ENCODE measurements at places on chromosomes 7 and 10. TPM values are rescaled to one million over a fixed set of nuclear protein-coding genes. Genes with fewer than 3 reads are reported as not detected.

Gene EIF5AL1
- total RNA-seq, result 0.30 TPM

Gene GSAP
- total RNA-seq, result 7.4 TPM

Gene SGPL1
- 38.1 TPM for total RNA-seq

Gene SUFU
- 7.4 TPM for total RNA-seq

Gene TPST1
- total RNA-seq, result 63.3 TPM

GRCh38 chr10:22702348-22702747 is 12.0 kb downstream of the PIP4K2A start:
- DNase-seq, result no peak

GRCh38 chr7:142556740-142557139 is 192.5 kb upstream of the PRSS1 start:
- DNase-seq, result no peak

- DNase-seq, result no peak
Observed at GRCh38 chr10:3126249-3126648, 46.3 kb downstream of the PITRM1 start.

- no peak for DNase-seq
Observed at GRCh38 chr7:9125246-9125645, 691.8 kb downstream of the NXPH1 start.

GRCh38 chr10:128940081-128940480 is 527.0 kb upstream of the MGMT start:
- peak; percentile 31 for DNase-seq

DNA sequence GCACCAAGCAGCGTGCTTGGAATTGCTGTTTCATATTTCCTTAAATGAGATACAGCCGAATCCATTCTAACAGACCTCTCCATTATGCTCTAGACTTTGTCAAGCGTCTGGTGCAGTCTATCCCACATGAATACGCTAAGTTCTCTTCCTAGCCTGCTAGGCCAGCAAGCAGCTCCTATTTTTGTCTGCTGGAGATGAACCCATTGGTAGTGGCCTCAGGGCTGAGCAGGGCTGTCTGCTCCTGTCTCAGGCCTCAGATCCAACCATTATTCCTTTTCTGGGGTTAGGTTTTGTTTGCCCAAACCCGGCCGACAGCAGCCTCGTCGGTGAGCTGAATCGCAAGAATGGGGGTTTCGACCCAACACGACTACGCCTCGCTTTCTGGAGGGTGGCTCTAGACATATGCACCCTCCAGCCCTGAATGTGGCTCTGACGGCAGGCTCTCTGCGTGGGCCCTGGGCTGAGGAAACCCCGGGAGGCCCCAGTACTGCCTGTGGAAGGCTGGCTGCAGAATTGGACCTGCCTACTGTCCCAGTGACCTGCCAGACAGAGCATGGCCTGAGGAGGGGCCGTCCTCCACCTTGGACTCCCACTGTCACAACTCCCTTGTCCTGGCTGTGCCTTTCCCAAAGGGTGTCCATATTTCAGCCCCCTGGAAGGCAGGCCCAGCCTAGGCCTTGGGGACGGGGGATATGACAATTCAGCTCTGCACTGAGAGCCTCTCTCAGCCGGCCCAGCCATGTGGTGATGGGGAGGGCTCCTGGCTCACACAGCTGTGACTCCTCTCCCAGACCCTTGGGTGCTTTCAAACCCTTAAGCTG is 267.9 kb upstream of the TCERG1L start:
- no peak for DNase-seq

DNA sequence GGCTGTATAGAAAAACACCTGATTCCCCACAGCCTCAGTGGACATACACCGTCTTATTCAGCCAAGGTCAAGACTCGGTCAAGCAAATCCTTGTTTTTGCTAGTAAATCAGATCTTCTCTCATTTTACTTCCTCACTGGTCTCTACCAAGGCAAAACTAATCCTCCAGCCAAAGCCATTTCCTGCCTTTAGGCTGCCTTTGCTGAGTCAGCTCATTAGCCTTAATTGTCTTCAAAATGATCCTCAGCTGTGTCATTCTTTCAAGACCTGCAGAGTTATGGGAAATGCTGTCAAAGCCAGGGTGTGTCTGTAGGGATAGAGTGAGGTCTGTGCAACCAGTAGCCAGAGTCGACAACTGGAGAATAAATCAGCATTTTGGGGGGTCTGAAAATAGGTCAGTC is 107.2 kb upstream of the FAM180A start:
- DNase-seq, result peak; percentile 13

GRCh38 chr10:21526188-21526859 is 842 bp upstream of the SKIDA1 start:
- DNase-seq, result no peak
